ENCODE measurements at places on chromosomes 7 and 10.

DNA sequence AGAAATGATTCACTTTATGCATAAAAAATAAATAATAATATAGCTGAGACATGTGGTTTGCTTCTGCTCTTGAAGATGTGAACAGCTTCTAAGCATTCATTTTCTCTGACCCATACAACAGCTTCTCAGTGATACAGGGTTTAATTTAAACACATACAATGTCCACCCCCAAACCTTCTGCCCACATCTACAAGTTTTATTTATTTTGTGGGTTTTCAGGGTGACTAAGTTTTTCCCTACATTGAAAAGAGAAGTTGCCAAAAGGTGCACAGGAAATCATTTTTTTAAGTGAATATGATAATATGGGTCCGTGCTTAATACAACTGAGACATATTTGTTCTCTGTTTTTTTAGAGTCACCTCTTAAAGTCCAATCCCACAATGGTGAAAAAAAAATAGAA is 17.2 kb downstream of the INHBA start:
- DNase-seq, result no peak

DNA sequence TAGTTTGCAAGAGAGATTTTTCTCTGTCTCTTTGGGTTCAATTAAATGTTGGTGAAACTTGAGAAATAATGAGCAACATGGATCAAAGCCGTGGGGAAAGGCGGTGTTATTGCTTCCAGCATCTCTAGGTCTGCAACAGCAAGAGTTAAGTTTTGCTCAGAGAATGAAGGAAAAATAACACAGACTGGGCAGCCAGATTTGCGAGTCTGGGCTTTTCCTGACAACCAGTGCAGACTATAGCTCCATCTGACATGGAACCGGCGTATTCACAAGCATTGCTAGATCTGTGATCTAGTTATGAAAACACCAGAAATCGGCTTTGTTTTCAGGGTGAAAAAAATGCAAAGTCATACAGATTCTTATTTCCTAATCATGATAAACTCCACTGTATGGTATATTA is 110.4 kb downstream of the CAMK1D start:
- DNase-seq, result no peak

- no peak for DNase-seq
These were observed 47.8 kb downstream of the IKZF1 start for GRCh38 chr7:50352282-50352681.

GRCh38 chr7:154871928-154872750 is 130.8 kb downstream of the PAXIP1 start:
- no peak for DNase-seq
